Stimulated activated CD8-positive, alpha-beta memory T cell treated with anti-CD3 and anti-CD28 coated beads, Interleukin-4, amount 100 ng/mL, for 4 hours (primary cell): ENCODE measurements at places on chromosomes 13 and 19.

DNA sequence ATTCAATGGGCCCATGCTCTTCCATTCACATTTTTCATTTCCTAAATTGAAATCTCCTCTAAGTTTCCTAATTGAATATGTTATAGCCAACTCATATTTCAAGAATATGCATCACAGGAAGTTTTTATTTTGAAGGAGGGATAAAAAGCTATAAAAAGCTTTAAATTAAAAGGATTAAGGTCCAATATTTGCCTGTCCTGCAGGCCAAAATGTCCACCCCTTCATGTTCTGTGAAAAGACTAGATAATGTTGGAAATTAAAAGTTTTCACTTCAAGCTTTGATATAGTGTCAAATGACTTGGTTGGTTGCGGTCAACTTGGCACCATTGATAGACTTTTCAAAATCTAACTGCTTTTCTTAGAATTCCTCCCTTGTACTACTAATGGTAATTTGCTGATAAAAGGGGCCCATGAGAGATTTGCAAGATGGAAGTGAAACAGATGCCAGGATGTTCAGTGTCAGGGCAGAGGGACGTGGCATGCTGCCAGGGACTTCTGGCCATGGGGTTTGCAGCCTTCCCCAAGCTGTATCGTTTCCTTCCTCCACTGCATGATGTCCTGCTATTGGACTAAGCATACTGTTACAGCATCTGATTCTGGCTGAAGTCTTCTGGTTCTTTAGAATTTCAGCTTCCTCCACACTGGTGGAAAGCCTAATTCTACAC lies 547.3 kb upstream of the MIR17HG start:
- no peak for DNase-seq

- no peak for DNase-seq
Measured at GRCh38 chr13:29598321-29598720, 2.8 kb upstream of the SLC7A1 start.

GRCh38 chr19:3192684-3193083 lies 7.0 kb downstream of the NCLN start:
- DNase-seq = no peak

DNA sequence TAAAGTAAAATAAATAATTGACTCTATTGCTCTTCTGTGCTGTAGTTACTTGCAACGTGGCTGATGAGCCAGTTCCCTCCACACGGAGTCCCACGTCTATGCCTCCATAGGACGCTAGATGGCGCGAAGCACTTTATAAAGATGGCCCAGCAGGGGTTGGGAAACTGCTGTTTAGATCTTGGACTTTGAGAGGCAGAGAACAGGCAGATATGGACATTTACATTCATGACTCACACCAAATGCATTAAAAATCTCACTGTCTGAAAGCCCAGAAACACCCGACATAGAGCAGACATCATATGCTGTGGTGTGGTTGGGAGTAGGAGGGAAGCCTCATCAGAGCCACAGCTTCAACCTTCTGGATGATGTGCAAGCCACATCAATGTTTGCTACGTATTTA lies 643.1 kb upstream of the ARGLU1 start:
- DNase-seq = no peak

DNA sequence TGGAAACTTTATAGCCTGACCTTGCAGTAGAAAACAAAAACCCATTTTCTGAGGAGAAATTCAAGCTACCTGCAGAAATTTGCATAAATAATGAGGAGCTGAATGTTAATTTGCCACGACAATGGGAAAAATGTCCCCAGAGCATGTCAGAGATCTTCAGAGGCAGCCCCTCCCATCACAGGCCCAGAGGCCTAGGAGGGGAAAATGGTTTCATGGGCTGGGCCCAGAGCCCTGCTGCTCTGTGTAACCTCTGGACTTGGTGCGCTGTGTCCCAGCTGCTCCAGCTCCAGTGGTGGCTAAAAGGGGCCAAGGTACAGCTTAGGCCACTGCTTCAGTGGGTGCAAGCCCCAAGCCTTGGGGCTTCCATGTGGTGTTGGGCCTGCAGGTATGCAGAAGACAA lies 257.9 kb downstream of the NHLRC3 start:
- no peak for DNase-seq

DNA sequence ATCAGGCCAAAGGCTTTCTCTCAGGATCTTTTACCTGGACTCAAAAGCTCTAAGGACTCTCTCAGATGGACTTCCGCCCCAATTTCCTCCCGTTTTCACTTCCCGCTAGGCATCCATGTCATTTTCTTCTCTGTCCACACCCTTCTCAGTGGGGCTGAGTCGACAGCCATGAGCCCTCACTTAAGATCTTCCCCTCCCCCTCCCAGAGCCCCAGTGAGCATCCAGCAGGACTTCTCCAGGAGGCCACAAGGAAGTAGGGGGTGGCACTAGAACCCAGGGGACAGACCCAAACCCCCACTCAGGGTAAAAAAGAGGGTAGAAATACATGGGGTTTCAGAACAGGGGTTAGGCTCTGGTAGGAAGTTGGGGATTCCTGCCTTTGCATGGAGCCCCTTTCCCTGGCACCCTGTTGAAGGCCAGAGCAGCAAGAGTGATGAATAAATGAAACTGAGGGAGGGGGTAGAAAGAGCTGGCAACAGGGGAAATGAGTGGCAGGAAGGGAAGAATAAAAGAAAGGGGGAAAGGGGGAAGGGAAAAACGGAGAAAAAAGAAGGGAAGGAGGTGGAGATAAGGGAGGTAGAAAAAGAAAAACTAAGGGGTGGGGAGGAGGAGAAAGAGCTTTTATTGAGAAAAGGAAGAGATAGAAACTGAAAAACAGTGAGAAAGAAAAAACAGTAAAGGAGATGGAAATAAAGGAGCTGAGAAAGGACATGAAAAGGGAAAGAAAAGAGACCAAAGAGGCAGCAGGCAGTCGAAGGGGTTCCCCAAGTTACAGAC lies 42.3 kb downstream of the DEDD2 start:
- no peak for DNase-seq

DNA sequence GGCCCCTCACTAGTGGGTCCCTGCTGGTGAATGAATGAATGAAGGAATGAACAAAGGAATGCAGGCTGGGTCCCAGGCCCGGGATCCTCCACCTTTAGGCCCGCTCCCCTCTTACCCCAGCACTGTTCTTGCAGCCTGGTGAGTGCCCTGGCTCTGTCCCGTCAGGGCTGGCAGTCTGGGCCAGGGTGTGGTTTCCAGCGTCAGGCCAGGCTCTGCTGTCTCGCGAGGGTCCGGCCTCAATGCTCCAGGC lies 317 bp downstream of the LYL1 start:
- no peak for DNase-seq

GRCh38 chr19:10109528-10109927 lies 2.0 kb upstream of the P2RY11 start:
- DNase-seq = no peak

- DNase-seq = peak; percentile 24
Measured at GRCh38 chr19:53977429-53977990, 13.9 kb upstream of the CACNG6 start.

DNA sequence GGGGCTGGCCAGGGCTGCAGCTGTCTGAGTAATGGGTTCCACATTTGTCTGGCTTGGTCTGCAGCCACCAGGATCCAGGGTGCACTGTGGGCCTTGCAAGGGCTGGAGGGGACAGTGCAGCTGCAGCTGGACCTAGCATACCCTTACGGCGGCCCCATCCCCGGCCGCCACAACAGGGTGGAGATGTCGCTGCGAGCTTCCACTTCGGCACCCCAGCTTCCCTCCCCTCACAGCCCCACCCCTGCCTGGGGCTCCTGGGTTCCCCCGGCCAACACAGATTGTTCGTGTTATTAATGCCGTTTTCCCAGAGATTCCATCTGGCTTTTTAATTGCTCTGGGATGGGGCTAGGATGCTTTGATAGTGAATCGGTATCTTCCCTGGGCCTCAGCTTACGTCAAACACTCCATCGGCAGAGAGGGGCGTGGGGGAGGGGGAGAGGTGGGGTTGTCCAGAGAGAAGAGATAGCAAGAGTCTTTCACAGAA lies 5.8 kb downstream of the CEBPA start:
- no peak for DNase-seq

GRCh38 chr13:39051157-39051556 lies 12.9 kb downstream of the NHLRC3 start:
- DNase-seq = no peak

DNA sequence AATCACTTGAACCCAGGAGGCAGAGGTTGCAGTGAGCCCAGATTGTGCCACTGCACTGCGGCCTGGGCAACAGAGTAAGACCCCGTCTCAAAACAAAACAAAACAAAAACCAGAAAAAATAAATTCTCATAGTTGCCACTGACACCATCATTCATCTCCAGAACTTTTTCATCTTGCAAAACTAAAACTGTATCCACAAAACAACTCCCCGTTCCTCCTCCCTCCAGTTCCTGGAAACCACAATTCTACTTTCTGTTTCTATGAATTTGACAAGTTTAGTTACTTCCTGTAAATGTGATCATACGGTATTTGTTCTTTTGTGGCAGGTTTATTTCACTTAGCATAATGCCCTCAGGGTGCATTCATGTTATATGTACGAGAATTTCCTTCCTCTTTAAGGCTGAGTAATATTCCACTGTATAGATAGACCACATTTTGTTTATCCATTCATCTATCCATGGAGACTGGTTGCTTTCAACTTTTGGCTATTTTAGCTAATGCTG lies 13.2 kb upstream of the ADGRE5 start:
- no peak for DNase-seq

- DNase-seq = no peak
Measured at GRCh38 chr13:35157143-35157755, 215.2 kb downstream of the NBEA start.

GRCh38 chr13:39107561-39107960 lies 69.3 kb downstream of the NHLRC3 start:
- DNase-seq = no peak

DNA sequence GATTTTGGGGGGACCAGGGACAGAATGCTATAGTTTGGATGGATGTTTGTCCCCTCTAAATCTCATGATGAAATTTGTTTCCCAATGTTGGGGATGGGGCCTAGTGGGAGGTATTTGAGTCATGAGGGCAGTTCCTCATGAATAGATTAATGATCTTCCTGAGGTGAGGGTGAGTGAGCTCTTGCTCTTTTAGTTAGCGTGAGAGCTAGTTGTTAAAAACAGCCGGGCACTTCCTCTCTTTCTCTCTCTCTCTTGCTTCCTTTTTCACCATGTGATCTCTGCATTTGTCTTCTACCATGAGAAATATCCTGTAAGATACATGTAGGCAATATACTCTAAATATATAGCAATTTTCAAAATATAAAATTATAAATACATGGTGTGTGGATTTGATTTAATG lies 290.8 kb upstream of the PCDH9 start:
- DNase-seq = no peak

GRCh38 chr19:13952154-13952930 lies at the start of gene DCAF15:
DCAF15 (plus strand) TSS chr19:13952509; CDS start chr19:13952513, 4 bp downstream.
- DNase-seq = peak; percentile 98
